Omental fat pad (tissue), 4 donors: ENCODE measurements at places on chromosomes 3 and 15.

DNA sequence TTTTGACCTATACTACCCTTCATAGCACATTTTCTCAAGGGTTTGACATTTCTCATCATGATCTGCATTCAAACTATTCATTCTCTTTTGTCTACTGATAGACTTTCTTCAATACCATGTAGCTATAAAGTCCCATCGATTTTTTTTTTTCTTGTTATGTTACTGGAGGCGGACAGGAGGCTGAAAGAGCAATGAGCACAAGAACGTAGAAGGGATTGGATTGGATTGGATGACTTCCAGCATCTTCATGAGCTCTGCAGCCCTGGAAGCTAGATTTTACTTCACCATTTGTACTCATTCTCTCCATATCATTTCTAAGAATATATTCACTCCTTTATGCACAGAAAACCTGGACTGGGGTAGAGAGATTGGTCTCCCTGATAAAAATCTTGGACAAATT is 43.2 kb downstream of the DUT start:
- DNase-seq, result no peak

DNA sequence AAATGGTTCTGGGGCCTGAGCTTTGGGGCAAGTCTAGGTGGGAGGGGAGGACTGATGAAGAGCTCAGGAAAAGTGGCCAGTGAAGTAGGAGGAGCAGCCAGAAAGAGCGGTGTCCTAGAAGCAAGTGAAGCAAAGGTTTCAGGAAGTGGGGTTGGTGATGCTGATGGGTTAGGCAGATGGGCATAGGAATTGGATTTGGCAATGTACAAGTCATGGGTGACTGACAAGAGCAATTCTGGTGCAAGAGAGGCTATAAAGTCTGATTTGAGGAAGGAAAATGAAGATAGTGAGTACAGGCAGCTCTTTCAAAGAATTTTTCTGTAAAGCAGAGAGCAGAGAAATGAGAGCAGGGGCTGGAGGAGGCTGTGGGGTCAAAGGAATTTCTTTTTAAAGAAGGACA is 19.7 kb downstream of the ALPK3 start:
- no peak for DNase-seq

DNA sequence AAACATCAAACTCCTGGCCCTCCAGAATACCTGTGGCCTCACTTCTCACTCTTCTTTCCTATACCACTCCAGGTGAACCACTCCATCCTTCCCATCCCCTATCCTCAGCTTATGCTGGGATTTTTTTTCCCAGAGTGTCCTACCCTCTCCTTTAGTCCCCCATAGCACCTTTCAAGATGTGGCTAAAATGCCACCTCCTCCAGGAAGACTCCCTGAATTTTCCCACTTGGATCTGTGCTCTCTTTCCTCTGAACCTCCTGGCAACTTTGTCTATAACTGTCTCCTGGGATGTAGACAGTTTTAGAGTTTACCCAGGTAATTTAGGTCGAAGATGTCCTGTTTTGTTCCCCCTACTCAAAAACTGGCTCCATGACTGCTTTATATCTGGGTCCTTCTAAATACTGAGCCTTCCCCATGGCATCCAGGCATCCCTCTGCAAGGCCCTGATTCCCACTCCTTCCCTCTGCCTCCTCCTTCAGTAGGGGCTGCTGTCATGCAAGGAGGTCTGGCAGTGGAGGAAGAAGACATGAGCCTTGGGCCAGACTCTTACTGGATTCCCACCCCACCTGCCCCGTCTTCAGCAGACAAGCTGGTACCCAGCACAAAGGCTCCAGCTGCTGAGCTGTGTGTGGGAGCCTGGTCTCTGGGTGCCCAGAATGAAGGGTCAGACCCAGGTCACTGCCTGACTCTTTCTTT is 161.5 kb downstream of the SMAD6 start:
- no peak for DNase-seq

- DNase-seq, result no peak
Observed at GRCh38 chr3:56282341-56282740, 185.9 kb downstream of the ERC2 start.

DNA sequence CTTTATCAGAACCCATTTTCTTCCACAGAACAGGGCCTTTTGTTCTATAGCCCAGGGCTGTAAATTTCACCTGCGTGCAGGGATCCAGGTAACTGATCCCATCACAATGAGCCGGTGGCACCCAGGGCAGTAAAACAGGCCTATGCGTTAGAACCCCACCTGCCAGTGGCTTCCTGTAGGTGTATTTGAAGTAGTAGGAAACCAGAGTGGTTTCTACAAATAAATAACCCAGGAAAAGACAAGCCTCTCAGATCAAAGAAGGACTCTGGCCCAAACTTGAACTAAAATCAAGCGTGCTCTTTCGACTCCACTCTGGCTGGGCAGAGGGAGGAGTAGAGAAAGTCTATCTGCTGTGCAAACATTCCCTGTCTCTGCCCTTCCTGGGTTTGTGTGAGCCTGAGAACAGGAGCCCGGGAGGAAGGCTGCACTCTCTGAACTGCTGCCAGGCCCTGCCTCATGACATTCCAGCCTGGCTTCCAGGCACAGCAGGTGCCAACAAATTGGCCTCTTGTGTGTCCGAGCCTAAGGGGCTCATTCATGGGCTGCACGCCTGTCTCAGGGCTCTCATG is 77.7 kb downstream of the CEMIP start:
- DNase-seq, result no peak

DNA sequence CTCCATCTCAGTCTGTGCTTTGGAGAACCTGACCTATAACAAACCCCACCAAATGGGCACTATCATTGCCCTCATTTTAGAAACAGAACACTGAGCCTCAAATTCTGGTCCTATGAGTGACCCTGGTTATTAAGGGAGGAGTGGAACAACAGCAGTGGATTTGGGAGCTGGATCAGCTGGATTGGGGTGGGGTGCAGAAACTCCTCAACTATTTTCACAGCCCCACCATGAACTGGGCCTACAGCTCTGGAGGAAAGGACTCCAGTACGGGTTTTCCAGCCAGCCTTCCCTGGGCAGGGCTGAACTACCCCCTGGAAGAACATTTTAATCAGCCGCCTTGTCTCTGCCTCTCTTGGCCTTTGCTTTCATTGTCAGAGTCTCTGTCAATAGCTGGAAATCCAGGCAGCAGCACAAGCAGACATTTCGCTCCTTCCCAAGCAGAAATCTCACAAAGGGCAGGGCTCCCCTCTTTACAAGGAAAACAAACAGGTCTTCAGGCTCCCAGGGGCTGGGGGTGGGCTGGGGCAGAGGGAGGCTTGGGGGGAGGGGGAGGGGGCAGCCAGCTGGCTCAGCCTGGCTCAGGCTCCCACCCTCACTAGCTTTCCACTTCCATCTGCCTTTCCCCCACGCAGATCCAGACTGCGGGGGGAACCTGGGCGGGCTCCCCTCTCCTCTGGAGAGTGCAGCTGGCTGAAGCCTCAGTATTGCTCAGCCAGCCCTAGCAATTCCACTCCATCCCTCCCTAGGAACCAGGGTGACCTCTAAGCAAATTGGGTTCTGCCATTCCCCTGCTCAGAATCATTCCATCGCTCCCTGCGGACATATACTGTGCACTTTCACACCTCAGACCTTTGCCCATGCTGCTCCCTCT is 13.7 kb upstream of the TLE3 start:
- DNase-seq, result no peak

GRCh38 chr3:196414469-196414868 is 17.8 kb downstream of the UBXN7 start:
- DNase-seq, result no peak

- no peak for DNase-seq
Observed at GRCh38 chr3:126305427-126305826, 51.8 kb downstream of the KLF15 start.

- no peak for DNase-seq
Observed at GRCh38 chr3:168162172-168162571, 66.4 kb upstream of the GOLIM4 start.

- no peak for DNase-seq
Observed at GRCh38 chr3:125085166-125085565, 29.4 kb upstream of the HEG1 start.
